ENCODE measurements at places on chromosomes 11 and 22. TPM values are rescaled to one million over a fixed set of nuclear protein-coding genes. Genes with fewer than 3 reads are reported as not detected.

The UPB1 gene
- total RNA-seq = not detected

The APOL6 gene
- total RNA-seq = 13.7 TPM

The SERHL2 gene
- 9.0 TPM for total RNA-seq

The CRYBA4 gene
- not detected for total RNA-seq

The CLMP gene
- 139 TPM for total RNA-seq

The OR4S1 gene
- total RNA-seq = not detected

The IRAG1 gene
- total RNA-seq = 6.8 TPM

The ALX4 gene
- 0.32 TPM for total RNA-seq

The TMPRSS4 gene
- 0.17 TPM for total RNA-seq

Measured in bronchial smooth muscle cell (primary cell).